ENCODE measurements at places on chromosomes 2 and 18.

- DNase-seq: no peak
Measured at GRCh38 chr18:14941256-14941655, 193.3 kb downstream of the ANKRD30B start.

- no peak for DNase-seq
Measured at GRCh38 chr2:65076345-65076710, 20.1 kb downstream of the CEP68 start.

- no peak for DNase-seq
Measured at GRCh38 chr2:3505771-3506170, 13.6 kb downstream of the ADI1 start.

- no peak for DNase-seq
Measured at GRCh38 chr2:225598897-225599296, 199.4 kb downstream of the NYAP2 start.

DNA sequence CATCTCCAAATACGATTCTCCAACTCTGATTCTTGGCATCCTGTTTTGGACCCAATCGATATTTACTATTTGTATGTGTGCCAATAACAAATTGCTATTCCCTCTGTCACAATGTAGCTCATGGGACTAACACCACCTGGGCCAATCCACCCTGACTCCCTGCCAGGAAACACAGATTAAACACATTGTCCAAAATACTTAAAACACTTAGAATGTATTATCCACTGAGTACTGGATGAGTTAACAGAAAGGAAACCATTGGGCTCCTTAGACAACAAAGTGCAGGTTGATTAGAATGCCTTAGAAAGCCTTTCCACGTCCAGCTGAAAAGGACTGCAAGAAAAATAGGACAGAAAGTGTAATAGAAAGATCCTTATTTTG, 79.4 kb upstream of the ARHGAP28 start:
- DNase-seq: no peak

DNA sequence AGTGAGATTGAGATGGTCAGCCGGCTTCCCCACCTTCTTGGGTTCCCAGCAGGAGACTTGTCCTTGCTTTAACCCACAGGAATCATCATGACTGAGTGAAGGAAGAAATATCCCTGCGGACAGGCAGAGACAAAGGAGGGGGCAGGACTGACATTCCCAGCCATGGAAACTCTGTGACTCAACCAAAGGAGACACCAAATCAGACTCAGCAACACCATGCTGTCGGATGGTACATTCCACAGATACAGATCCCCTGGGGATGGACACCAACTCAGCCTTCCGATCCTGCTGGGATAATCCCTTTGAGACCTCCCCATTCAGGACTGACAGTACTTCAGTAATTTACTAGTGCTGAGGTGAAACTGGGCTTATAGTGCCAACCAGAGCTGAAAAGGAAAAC, 518.3 kb downstream of the XIRP2 start:
- no peak for DNase-seq

DNA sequence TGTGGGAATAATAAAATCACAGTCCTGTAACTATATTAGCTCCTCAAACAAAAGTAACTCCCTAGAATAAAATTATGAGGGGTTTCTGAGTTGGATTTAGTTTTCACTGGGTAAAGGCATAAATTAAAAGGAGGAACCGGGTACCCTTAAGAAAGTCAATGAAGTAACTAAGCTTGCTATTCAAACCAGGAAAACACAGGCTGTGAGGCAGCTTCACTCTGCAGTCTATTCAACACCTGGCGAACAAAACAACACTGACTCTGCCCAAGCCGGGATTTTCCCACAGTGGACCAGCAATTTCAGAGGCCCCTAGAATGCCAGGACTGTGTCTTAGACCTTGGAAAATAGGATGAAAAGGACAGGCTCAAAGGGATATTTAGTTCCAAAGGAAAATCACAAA, 24.6 kb upstream of the CREB1 start:
- DNase-seq: no peak

All from NCI-H460 (cell line).